ENCODE measurements at places on chromosomes 12 and 14. TPM values are rescaled to one million over a fixed set of nuclear protein-coding genes. Genes with fewer than 3 reads are reported as not detected.

DNA sequence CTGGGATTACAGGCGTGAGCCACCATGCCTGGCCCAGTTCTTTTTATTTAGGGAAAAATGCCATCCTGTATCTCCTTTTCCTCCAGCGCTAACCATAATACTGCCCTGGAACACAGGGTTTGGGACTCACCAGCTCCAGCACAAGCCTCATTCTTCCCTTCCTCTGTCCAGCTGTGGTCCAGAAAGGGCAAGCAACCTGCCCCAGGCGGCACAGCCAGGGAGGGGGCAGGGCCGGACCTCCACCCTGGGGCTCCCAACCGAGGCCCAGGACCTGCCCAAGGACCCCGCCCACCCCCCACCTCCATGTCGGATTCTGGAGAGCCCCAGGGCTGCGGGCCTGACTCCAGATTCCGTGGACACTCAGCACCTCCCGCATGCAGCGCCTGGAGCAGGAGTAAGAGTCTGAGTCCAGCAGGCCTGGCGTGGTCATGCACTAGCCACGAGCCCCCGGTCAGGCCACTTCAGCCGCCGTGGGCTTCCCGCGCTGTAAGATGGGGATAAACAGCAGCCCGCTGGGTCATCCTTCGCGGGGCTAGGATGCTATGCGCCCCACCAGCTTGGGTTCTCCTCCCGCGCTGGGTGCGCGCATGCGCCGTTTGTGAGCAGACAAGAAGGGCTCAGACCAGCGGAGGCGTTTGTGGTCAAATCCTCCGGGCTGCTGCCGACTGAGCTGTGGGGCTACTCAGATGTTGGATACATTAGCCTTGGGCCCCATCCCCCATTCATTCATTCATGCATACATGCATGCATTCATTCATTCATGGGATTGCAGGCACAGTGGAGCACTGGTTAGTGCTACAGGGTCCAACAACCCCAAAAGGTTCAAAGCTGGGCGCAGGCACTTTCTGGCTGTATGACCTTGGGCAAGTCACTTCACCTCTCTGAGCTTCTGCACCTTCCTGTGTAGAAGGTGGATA, 16.3 kb downstream of the TMEM119 start:
- no peak for DNase-seq

GRCh38 chr14:90600619-90601018, 203.8 kb downstream of the CALM1 start:
- DNase-seq = no peak

DNA sequence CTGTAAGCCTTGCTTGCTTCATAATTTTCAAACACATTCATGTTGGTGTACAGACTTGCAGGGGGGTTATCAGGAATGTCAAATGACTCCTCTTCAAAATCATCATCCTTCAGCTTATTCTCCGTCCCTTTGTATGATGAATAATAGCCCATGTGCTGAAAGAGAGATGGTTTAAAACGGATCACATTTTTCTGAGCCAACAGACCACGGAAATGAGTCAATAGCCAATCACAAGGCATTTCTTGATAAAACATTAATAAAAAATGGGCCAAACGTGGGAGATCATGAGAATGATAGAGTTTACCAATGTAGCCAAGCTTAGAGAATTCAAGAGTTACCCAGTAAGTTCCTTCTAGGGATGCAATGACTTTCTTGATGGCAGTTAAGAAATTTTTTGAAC, 105.5 kb downstream of the NTS start:
- no peak for DNase-seq

DNA sequence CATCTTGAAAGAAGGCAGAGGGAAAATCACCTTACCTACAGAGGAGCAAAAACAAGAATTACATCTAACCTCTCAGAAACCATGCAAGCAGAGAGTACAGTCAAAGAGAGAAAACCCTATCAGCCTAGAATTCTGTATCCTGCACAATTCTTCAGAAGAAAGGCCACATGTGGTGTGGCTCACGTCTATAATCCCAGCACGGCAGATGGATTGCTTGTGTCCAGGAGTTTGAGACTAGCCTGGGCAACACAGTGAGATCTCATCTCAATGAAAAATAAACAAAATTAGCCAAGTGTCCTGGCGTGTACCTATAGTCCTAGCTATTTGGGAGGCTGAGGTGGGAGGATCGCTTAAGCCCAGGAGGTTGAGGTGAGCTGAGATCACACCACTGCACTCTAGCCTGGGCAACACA, 48.2 kb downstream of the ATF7 start:
- no peak for DNase-seq

DNA sequence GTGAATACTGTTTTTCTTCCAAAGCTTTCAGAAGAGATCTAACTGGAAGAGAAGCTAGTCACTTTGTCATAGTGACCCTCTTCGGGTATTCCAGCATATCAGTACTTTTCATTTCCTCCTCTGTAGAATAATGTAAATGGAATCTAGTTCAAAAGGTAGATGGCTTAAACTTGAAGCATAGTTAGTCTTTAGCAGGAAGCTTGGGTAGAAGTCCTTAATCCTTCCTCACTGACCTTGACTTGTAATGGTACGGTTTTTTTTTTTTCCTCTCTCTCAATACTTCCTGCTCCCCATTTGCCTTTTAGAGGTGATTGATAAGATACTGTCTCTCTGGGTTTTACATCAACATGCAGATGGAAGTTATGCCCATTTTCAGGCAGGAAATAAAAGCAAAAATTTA, 1.7 kb downstream of the FBXO34 start:
- DNase-seq = no peak

DNA sequence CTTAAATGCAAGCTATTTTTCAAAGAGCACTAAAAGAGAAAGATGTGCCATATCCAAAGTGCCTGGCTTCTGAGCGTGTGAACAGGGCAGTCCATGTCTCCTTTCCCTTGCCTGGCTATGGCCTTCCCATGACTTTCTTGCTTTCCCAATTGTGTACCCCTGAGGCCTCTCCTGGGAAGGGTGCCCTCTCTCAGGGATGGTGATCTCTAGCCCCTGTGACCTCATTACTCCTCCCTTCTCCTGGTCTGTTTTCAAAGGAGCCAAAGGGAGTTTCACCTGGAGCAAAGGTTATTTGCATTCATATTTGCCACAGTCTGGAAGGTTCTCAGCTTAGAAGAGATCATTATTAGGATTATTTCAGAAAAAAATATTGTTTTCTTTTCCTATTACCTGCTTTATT, 429.4 kb upstream of the TMTC1 start:
- DNase-seq = no peak

DNA sequence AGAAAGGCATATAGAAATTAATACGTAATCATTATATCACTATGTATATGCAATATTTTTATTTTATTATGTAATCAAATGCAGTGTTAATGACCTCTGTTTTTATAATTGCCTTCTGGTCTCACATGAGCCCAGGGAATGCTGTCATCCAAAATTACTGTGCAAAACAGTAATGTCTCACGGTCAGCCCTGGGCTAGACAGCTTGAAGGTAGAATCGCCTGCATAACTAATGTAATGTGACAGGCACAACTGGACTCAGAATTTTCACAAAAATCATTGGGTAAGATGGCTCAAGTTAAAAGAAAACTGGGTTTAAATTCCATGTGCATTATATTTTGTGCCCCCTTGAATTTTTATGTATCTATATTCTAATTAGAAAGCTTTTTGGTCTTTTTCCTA, 293.3 kb downstream of the PPFIA2 start:
- DNase-seq = no peak

- no peak for DNase-seq
Measured at GRCh38 chr14:25351269-25351668, 301.3 kb upstream of the STXBP6 start.

- DNase-seq = no peak
Measured at GRCh38 chr14:75697918-75698317, 36.9 kb downstream of the TTLL5 start.

DNA sequence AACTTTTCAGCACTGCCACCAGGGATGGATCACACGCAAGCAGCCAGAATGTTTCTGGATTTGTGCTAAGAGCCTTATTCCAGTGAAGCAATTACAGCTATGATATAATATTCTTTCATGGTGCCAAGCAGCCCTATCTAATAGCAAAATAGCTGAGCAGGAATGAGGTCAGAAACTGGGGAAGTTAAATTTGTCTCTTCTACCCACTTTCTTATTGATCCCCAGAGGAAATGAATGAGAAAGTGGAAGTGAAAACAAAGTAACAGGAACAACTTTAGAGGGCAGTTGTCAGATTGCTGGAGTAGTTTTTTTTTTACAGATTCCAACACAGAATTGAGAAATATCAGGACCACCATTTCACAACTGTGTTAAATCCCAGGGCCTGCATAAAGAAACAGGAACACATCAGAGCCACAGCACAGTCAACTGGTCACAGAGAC, 44.8 kb downstream of the GCH1 start:
- no peak for DNase-seq

DNA sequence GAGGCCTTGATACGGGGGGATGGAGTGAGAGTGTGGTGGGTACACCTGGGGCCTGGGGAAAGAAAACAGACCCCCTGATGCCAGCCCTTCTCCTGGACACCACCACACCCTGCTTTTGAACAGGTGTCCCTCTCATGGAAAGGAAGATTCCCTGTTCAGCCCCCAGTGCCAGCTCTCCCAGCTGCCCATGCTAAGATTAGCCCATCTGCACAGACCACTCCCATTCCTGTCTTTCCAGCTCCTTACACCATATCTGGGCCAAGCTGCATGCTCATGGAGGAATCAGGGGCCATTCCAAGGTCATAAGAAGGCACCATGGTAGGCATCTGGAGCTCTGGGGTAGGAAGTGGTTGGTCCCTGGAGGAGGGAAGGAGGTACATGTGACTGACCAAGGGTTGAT, 9.6 kb downstream of the NAB2 start:
- no peak for DNase-seq

DNA sequence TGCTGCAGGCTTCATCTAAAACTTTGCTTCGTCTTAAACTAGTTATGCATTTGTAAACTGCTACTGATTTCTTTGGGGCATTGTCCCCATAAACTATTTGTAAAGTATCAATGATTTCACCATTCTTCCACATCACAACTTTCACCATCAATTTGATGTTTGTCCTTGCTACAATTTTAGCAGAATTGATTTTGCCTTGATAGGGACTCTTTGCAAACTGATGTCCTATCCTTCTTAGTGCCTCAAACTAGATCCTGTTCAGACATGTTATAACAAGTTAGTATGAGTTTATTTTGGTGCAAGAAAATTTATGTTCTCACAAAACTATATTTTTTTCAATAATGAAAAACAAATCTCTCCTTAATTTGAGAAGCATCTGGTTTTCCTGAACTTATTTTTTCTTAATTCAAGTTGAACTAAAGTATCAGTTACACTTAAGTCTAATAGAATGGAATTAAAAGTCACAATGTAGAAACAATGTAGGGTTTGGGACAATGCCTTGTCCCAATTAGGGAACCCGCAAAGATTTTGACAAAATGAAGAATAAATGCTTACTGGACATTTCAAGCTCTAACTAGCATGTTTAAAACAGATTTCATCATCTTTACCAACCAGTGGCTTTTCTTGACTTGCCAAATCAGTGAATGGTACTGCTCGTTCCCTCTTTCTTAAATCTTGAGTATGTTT, 10.1 kb upstream of the ARID4A start:
- DNase-seq = no peak

GRCh38 chr14:30874999-30875787, 834 bp downstream of the COCH start:
- DNase-seq = peak; percentile 5

GRCh38 chr12:42448841-42449240, 122.9 kb downstream of the PPHLN1 start:
- no peak for DNase-seq

- no peak for DNase-seq
Measured at GRCh38 chr12:51174501-51174900, 1.6 kb upstream of the TFCP2 start.

NT5DC3 gene
- 6.0 TPM for total RNA-seq

AJUBA gene
- 1.9 TPM for total RNA-seq

BIN2 gene
- 267 TPM for total RNA-seq

SMCO2 gene
- total RNA-seq = not detected

ATP6V1D gene
- total RNA-seq = 25.0 TPM
